ENCODE measurements at places on chromosomes 13 and 19.

GRCh38 chr13:46113596-46113995 is 8.8 kb upstream of the CPB2 start:
- no peak for DNase-seq

DNA sequence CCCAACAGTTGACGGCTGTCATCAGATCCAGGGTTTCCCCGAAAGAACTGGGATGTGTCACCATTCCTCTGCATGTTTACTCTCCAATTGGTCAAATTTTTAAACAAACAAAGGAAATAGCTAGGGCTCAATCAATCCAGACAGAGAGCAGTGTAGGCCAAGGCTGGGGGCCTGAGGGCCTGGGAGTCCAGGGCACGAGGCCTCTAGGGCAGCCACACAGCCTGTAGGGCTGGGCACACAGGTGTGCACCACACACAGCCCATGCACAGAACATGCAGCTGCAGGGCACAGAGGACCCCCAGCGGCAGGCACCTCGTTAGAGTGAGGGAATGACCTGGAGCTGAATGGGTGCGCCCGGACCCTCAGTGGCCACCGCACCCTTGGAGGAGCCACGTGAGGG is 9.5 kb downstream of the MIER2 start:
- DNase-seq, result no peak

- DNase-seq, result no peak
Observed at GRCh38 chr13:35987572-35988513, 143.3 kb downstream of the DCLK1 start.

DNA sequence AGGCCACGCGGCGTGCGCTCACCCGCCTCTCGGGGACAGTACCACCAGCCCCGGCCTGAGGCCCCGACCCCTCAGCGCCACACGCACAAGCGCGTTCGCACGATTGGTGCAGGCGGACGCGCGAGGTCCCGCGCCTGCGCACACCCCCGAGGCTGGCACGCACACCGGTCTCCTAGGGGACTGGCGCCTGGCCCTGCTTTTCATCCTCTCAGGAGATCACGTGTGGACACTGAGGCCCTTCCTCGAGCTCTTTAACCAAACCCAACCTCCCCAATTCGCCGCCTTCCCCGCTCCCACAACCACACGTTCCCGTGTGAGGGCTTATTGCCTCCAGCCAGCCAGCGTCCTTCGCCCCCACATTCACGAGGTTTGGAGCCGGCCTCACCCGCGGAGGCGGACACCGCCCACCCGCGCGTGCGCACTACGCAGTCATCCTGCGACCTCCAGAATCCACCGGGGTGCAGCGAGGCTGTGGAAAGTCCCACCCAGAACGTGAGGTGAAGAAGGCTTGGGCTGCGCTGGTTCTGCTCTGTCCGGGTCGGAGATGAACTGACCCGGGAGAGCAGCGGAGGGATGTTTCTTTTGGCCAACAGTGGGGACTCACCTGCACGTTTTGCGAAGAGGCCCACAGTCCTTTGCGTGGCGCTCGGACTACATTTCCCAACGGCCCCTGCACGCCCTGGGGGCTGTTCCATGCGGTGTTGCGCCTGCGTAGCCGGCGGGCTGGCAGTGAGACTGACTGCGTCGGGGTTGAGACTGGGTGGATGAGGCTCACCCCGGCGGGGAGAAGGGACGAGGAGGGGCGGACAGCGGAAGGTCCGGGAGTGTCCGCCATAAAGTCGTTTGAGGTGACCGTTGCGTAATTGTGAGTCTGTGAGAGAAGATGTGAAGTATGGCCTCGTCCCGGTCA is 539 bp upstream of the ZNF667 start:
- DNase-seq, result peak; percentile 75

Data from T47D (cell line).